Activated T-helper 1 cell treated with anti-CD3 and anti-CD28 coated beads, Interleukin-12 subunit alpha, Interleukin-12 subunit beta, Interleukin-2, Interleukin-4 antibody, amounts not matched to agents 30 ng/mL and 10 ng/mL and 1 ng/mL, durations not matched to agents 14 hours and 24 hours and 36 hours (primary cell): ENCODE measurements at places on chromosomes 12 and 14.

DNA sequence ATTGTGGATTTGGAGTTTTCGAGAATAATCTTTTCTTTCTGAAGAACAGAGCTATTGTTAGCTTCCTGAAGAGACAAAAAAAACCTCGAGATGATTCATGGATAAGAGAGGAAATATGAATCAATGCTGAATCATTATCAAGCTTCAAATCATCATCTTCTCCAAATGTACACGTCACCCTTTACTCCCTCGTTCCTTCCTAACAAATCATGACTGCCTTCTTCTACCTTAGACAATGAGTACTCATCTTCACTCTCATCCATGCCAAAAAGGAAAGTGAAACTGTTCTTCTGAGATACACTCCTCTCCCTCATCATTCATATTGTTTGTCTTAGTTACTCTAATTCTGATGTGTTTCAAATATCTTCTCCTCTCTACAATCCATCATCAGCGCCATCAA is 1115.8 kb upstream of the ATXN7L3B start:
- DNase-seq = no peak

DNA sequence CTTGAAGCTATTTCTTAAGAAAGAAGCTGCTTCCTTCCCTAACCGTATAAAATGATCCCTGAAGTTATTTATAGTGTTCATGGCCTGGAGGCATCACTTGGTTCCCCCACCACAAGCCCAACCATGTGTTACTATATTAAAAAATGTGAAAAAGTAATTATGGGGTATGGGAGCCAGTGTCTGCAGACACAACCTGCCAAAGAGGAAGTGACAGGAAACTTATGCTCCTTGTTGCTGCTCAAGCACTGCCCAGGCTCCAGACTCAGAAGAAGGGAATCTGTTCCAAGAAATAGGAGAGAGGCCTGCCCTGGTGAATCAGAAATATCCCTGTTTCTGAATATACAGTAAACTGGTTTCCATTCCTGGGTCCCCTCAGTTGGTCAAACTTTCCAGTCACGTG is 217.2 kb upstream of the BMP4 start:
- DNase-seq = no peak

DNA sequence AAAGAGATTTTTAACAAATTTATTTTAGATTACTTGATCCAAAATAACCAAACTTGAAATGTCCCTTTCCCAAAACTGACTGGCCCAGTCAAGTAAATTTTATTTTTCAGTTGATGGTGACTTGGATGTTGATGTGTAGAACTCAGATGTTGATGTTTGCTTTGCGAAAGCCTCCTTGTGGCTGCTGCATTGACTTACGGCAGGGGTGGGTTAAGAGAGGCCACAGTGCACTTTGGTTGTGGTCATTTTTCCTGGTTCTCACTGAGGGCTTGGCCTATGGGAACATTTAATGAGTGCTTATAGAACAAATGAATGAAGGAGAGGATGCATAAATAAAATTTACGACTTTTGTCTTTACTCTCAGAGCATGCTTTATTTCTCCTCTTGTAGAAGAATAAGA is 52.6 kb downstream of the SLCO1B3 start:
- no peak for DNase-seq

- DNase-seq = no peak
These were observed 68.0 kb downstream of the KIF26A start for GRCh38 chr14:104206281-104206904.

GRCh38 chr14:58428118-58428683 is 682 bp downstream of the KIAA0586 start:
- DNase-seq = no peak

DNA sequence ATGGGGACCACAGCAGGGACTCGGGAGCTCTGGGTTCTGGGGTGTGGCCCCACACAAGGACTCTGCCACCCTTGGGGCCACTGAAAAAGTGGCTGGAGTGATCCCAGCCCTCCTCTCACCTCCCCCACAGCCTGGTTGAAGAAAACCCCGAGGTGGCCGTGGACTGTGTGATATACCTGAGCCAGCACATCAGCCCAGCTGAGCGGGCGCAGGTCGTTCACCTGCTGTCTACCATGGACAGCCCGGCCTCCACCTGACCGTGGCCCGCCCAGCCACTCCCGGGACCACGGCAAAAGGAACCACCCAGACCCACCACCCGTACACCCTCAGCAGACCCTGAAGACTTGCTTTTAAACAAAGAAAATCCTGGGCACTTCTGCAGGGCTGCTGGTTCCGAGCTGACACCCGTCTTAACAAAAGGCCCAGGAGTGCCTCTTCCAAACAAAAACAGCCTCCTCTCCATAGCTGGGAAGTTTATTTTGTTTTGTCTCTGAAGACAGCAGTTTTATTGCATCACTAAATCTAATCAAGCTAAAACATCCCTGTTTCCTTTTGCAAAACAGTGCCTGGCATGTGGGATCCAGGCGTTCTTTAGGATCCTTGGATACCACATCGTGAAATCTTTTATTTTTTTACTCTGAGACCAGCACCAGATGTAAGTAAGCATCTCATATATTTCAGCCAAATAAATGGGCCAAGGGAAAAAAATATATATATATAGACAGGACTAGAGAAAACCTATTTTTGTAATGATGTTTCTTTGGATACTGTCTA is 42.8 kb downstream of the FOXN4 start:
- no peak for DNase-seq

DNA sequence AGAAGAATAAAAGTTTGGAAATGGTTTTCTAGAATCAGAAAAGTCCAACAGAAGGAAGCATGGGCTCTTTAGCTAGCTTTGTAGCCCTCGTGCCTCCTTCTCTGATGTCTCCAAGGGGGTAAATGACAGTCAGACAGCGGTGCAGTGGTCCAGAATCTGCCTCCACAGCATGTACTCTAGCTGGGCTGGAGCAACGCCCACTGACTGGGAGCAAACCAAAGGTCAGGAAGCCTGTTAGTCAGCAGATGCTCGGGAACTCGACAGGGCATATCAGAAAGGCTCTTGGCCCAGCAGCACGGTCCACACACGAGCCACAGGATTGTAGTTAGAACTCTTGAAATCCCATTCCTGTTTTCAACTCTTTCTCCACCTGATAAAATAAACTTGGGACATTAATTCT is 164.3 kb downstream of the GRIN2B start:
- no peak for DNase-seq

DNA sequence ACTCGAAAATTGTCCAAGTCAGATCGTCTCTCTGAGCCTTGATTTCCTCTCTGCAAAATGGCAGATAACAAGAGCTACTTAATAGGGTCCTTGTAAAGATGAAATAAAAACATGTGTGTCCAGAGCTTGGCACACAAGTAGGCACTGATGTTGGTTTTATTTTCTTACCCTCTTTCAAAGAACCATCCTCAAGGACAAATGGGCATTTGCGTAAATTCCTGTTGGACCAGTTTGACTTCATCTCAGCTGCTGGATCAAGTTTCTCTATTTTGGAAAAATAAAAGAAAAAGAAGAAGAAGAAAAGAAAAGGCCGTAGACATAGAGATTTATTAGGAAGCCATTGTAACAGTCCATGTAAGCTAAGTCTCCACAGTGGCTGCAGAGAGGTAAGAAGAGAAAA is 47.2 kb downstream of the MAP1LC3B2 start:
- DNase-seq = no peak

- no peak for DNase-seq
These were observed 868 bp downstream of the SPATA7 start for GRCh38 chr14:88386256-88386794.

GRCh38 chr12:70619471-70620152 is 17.6 kb downstream of the PTPRB start:
- no peak for DNase-seq

- no peak for DNase-seq
These were observed 66.4 kb upstream of the STK38L start for GRCh38 chr12:27177706-27178105.

- no peak for DNase-seq
These were observed 96.8 kb upstream of the MDM1 start for GRCh38 chr12:68428724-68429501.

- no peak for DNase-seq
These were observed 8.3 kb downstream of the IKZF4 start for GRCh38 chr12:56029166-56029519.

DNA sequence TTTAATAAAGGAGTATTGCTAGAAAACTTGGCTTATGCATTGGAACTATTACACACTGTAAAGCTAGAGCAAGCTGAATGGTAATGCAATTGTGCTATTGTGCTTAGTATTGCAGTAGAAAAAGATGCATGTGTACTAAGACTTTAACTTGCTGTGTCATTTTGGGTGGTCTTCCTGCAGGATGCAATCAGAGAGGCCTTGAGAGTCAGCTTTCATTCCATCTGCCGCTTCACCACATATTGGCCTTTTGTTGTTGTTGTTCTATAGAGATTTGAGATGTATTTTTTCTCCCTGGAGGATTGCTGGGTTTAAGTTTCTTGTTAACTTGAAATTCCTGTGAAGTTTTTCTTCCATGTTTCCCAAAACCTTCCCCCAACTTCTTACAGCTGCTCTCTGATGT is 449.7 kb downstream of the TMTC2 start:
- DNase-seq = no peak

DNA sequence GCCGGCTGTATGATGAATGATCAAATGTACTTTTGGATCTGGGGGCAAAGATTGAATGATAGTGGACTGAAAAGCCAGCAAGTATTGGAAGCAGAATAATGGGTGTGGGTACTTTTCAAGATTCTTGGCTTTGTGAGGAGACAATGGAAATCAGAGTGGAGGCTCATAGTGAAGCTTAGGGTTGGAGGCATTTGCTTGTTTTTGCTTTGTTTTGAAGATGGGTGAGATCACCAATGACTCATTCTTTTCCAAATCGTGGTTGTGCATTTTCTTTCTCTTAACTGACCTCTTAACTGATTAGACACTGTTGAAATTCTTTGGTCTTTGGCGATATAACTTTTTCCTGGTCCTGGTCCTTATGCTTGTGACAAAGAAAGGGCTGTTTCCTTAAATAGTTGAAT is 54.4 kb downstream of the PELI2 start:
- DNase-seq = no peak

DNA sequence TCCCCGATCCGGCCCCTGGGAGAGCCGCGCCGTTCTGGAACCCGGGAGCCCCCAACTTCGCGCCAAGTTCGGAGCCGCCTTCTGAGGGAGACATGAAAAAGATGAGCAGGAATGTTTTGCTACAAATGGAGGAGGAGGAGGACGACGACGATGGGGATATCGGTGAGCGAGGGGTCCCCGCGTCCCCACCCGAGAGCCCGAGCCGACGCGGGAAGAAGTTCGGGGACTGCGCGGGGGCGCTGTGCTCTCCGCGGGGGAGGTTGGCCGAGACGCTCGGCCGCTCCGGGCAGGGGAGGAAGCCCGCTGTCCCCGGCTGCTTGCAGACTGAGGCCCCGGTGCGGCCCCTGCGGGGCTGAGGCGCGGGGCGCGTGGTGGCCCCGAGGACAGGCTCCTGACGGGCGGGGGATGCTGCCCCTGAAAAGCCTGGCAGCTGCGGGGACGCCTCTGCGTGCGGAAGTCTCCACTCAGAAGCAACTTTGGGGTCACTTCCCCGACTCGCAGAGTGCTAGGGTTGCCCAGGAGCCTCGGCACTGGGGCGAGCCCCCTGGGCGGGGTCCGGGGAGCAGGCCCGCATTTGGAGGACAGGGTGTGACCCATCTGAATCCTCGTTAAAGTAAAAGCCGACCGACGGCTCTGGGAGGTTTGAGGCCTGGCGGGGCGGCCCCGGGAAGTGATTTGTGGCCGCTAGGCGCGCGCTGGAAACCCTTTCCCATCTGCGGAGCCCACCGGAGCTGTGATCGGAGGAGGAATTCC is 511 bp downstream of the ANO6 start:
- peak; percentile 37 for DNase-seq

- peak; percentile 28 for DNase-seq
These were observed 8.0 kb upstream of the C12orf42 start for GRCh38 chr12:103503546-103504480.

DNA sequence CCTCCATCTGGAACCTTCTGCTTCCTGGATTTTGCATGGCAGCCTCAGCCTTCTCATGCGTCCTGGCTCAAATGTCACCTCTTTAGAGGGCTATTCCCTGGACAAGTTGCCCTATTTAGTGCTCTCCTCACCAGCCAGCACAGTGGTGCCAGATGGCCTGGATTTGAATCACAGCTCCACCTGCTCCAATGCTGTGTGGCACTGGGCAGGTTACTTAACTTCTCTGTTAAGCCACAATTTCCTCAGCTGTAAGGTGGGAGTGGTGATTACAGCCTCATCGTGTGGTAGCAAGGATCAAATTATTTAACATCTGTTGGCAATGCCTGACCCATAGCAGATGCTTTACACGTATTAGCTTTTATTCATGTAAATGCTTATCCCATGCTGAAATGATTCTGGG is 16.7 kb upstream of the POP5 start:
- DNase-seq = no peak

- DNase-seq = no peak
These were observed 24.4 kb upstream of the CCDC175 start for GRCh38 chr14:59601056-59601455.

GRCh38 chr12:107320929-107321631 is 227.7 kb upstream of the CRY1 start:
- peak; percentile 75 for DNase-seq

DNA sequence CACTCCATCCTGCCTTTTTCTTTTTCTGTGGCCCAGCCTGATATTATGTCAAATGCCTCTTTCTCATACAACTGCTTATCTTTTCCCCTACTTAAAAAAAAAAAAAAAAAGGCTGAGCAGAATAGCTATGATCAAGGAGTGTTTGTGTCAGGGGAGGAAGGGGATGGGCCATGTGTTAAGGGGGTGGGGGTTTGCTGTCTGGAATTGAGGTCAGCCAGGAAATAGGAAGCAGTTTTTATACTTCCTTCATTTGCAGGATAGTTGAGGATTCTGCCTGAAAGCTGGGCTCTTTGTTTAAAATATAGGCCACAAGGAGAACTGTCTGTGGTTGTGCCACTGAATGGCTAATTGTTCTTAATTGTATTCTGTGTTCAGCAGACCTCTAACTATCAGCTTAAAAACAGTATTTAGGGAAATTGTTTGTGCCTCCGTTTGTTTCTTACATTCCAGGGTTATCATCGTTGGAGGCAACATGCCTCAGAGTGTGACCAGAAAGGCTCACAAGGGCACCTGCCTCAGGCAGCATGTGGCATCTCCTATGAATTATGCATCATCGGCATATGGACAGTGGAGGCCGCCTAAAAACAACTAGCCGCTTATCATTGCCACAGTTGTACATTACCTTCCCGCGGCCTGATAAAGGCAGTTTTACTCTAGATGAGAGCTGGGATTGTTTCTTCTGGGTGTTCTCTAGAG is 96.0 kb downstream of the SRGAP1 start:
- no peak for DNase-seq

DNA sequence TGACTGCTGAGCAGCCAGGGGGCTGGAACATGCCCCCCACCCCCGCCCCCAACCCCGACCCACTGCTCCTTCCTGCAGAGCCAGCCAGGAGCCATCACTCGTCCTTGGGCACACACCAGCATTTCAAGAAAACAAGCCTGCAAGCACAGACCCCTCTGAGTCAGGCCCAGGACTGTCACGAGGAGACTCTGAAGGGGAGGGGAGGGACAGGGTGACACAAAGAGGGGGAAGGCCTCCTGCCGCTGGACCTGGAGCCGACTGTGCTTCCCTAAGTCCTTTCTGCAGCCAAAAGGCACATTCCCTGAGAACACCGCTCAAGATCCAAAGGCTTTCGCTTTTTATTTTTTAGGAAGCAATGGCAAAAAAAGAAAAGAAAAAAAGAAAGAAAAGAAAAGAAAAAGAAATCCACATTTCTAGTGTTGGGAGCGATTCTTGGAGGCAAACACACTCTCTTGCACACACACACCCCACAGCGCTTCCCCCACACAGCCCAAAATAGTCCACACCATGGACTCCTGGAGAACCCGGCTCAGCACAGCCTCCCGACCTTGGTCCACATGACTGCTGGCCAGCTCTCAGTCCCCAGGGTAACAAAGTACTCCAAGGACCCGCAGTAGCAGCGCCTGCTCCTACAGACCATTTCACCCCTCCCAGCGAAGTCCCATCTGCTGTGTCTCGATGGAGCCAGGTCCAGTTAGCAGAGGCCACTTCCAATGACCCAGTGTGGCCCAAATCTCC is 101.7 kb downstream of the DPF3 start:
- no peak for DNase-seq
